ENCODE measurements at places on chromosomes 3 and 15. TPM values are rescaled to one million over a fixed set of nuclear protein-coding genes. Genes with fewer than 3 reads are reported as not detected.

GPX1 gene
- total RNA-seq = 115 TPM

DNA sequence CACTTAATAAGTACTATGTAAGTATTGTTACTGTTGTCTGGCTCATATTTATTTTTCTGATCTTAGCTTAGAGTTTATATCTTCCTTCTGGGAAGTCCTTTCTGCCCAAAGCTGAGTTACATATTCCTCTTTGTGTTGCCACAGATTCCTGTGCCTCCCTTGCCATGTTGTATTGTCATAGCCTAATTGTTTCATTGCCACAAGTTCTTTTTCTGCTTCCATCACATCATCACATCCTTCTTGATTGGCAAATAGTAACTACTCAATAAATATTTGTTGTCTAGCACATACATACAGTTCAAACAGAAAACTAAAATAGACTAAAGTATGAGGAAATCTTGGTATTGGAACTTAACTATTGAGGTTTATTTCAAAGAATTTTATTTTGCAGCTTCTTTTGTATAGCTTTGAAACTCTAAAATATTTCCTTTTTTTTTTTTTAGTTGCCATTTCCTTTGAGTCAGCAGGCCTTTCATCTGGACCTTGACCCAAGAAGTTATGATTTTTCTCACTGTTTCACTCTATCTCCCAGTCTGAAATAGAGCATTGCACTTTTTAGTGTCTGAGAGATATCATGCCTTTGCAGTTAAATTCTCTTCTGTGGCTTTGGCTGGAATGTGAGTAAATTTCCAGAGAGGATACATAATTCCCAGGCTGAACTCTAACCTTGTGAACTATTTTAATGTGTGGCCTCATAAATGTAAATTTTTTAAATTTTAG, 98.2 kb downstream of the ZNF609 start:
- H3K4me1 ChIP-seq = peaks cover 35% of the 10 kb centered on the region
- no peaks in the 10 kb centered on the region for H3K27me3 ChIP-seq
- no peak overlapping the region for H3K4me3 ChIP-seq
- H3K27ac ChIP-seq = no peak overlapping the region

DNA sequence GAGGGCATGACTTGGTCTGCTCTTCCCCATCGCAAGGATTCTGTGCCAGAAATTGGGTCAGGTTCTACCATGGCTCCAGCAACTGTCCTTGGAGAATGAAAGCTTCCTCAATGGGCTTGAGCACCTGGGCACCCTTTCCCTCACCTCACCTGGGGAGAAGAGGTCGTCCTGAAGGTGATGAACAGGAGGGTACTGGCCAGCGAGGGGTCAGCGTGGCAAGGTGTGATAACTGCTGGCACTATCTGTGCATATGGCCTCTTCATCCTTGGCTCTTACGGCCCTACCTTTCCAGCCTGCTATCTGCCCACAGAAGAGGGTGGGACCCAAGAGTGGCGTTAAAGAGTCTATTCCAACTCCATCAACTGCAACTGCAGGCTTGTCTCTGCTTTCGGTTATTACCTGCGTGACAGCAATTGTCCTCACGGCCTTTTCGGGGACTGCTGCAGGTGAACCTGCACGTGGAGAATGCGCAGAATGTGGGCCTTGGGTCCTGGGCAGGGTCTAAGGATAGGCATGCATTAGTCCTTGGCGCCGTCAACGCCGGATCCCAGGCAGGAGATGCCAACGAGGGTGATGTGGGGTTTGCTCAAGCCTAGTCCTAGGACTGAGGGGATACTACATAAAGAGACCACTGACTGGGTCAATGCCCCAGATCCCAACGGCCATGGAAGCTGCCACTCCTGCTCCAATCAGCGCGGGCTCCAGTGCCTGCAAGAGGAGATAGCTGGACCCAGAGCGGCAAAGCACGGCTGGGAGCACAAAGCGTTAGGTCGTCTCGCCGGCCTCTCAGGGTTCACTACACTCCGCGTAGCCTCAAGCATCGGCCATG, 625 bp upstream of the RBM15B start:
- H3K4me1 ChIP-seq = peaks cover 90% of the 10 kb centered on the region
- H3K27me3 ChIP-seq = no peaks in the 10 kb centered on the region
- peak overlapping the region; percentile 74 for H3K4me3 ChIP-seq
- DNase-seq = no peak

GRCh38 chr15:55900019-55900418, 93.4 kb downstream of the NEDD4 start:
- H3K36me3 ChIP-seq = no peaks in the 10 kb centered on the region
- H3K4me1 ChIP-seq = peaks cover 23% of the 10 kb centered on the region
- H3K27ac ChIP-seq = no peak overlapping the region

DNA sequence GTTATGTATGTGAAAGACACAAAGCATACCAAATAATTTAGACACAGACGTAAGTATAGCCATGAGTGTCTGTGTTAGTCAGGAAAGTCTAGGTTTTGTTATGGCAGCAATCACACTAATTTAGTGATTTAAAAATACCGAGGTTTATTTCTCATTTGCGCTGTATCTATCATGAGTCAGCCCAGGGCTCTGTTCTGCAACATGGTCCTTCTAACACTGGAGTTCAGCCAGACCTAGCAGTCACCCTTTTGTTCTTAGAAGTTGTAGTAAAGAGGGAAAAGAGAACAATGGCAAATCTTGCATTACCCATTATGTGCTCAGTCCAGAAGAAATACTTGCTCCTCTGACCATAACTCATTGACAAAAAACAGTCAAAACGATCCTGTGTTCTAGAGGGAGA, 311.5 kb downstream of the NLGN1 start:
- DNase-seq = no peak
- H3K36me3 ChIP-seq = no peaks in the 10 kb centered on the region
- H3K4me1 ChIP-seq = no peaks in the 10 kb centered on the region
- no peak overlapping the region for H3K27ac ChIP-seq
- no peaks in the 10 kb centered on the region for H3K27me3 ChIP-seq
- H3K4me3 ChIP-seq = no peak overlapping the region

All from left ventricle myocardium inferior (tissue), 1 donor.